CD4-positive, alpha-beta T cell treated with Interferon alpha-2 for 1 hour (primary cell): ENCODE measurements at places on chromosomes 11 and 22.

DNA sequence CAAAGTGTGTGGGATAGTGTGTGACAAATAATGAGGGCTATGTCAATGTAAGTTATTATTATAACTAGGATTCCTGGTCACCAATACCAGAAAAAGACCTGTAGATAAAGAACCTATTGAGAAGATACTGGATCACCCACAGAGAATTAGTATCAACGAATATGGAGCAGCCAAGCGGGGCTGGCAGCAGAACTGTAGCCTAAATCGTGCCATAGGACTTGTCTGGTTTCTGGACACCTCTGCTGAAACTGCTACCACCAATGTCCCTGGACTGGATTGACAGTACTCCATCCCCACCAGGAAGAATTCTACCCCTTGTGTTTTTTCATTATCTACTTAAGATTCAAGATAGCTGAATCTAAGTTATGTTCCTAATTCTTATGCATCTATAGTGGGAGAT lies 30.3 kb upstream of the PAX6 start:
- no peak for DNase-seq

DNA sequence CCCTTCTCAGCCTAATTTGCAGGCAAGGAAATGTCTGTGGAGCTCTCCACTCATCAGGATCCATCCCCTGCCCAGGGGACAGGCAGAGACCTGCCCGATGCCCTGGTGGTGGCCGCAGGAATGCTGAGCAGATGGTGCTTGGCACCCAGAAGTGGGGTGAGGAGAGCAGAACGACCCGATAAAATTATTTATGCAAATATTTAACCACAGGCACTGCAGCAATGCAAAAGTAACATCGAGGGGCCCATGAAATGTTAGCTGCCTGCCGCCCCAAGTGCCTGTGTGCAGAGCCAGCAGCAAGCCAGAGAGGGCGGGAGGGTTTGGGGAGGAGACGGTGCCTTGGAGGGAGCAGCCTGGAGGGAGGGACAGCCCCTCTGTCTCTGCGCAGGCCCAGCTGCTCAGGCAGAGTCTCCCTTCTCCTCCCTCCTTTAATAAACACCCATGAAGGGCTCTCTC lies 205.5 kb downstream of the CTTN start:
- DNase-seq = no peak

- no peak for DNase-seq
Observed at GRCh38 chr11:36498721-36499120, 11.4 kb downstream of the TRAF6 start.

DNA sequence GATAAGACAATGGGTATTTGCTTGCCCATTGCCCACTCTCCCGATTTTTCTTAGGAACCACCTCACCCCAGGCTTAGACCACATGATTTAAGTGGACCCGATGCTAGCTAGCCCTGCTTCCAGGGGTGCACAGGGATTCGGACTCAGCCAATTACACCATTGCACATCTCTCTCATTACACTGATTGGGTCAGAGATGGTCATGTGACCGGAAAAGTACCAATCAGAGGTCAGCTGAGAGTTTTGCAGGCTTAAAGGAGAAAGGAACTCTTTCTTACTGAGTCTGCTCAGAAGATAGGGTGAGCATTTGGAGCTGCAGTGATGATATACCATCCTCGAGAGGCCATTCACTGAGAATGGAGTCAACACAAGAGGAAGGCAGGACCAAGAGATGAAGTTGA lies 12.2 kb upstream of the ANKK1 start:
- no peak for DNase-seq

DNA sequence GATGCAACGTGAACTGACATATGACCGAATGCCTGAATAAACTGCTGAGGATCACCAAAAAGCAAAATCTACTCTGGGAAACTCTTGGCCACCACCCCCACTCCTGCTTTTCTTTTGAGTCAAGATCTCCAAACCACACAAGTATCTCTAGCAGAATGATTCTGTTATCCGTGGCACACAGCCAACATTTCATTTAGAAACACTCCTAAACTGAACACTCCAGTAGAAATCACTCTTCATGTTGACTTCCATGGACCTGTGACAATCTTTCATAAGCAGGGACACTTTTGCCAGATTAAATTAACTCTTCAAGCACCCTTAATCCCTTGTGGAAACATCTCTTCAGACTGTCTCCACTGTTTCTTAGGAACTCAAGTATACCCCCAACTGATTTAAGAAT lies 44.4 kb downstream of the VSIG10L2 start:
- no peak for DNase-seq
